ENCODE measurements at places on chromosomes 6 and 20.

GRCh38 chr6:38322138-38322537 lies 317.6 kb downstream of the BTBD9 start:
- DNase-seq = no peak

DNA sequence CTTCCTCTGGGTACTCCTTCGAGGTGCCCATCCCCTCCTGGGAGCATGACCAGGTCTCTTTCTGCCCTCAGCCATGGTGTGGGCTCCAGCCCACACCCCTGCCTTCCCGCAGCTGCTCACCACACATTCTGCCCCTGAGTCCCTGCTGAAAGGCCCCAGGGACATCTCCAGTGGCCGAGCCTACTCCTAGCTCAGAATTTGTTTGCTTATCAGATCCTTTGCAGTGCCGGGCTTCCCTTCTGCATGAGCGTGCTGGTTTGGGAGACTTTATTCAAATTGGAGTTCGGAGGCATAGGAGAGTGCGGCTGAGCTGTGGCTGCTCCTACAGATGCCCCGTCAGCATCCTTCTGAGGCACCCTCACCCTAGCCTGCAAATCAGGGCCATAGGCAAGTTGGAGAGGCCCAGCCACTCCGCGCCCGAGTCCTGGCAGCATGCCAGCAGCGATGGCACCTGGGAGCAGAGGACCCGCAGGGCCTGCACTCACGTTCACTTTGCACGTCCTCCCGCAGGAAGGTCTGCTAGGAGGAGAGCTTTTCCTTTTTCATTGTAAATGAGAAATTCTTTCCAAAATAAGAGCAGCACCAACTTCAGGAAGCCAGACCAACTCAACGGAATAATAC lies 327.3 kb downstream of the QKI start:
- DNase-seq = no peak

DNA sequence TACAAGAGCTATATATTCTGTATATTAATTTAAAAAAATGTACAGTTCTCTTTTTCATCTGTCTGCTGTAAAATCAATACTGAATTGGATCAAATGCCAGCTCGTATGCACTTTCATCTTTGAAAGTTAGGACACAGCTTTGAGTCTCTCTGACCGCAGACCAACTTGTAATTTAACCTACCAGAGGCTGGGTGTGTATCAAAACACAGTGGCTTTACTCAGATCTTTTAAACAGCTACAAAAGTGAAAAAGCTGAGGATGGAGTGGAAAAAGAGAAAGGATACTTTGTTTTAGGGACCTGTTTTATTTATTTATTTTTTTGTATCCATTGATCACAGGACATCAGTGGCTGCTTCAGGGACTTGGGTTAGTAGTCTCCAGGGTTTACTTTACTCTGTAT lies 44.1 kb downstream of the KIAA0408 start:
- no peak for DNase-seq

DNA sequence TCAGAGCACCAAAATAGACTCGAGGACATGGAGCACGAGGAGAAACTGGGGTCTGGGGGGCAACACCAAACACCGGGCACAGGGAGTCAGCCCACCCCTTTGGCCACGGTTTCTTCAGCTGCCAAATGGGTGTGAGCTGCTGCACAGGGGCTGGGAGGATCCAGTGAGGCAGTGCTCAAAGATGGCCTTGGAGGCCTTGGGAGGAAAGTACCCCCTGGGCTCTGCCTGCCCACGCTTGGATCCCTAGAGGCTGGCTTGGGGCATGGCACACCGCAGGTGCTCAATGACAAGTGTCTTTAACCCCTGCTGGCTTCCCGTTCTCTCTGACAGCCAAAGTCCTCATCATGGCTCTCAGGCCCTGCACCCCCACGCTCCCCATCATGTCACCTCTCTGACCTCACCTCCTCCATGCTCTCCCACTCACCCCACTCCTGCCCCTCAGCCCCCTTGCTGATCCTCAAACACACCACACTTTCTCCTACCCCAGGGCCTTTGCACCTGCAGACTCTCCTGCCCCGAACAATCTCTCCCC lies 190.3 kb downstream of the ANKRD60 start:
- DNase-seq = no peak

- DNase-seq = no peak
These were observed 146.5 kb downstream of the TBC1D32 start for GRCh38 chr6:121187833-121188200.

DNA sequence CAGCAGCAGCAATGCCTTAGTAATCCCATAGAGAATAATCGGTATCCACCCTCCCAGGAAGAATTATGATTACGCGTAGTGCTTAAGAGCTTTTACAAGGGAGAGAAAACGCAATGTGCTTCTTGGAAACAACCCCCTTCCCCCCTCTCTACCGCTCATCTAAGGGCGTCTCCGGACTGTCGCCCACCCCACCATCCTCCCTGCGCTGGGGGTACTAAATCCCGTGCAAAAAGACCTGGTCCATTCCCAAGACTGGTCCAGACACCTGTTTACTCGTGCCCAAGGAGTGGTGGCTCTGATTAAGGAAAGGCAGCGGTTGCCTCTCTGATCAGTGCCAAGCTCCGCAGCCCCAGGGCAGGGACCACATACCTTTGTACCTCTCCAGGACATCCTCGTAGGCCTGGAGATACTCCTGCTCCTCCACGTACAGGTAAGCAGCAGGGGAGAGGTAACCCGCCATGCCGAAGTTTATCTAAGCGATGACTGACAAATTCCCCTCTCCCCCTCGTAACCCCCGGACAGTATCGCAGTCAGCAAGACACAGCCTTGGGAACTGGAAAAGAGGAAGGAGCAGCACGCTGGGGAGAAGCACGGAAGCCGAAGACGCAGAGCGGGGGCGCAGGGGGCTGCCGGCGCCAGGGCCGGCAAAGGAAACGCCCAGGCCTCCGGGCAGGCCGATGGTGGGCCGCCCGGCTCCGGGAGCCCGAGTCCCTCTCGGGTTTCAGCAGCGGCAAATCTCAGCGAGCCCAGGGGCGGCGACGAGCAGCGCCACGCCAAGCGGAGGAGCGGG lies 112.0 kb upstream of the BEND6 start:
- DNase-seq = no peak

DNA sequence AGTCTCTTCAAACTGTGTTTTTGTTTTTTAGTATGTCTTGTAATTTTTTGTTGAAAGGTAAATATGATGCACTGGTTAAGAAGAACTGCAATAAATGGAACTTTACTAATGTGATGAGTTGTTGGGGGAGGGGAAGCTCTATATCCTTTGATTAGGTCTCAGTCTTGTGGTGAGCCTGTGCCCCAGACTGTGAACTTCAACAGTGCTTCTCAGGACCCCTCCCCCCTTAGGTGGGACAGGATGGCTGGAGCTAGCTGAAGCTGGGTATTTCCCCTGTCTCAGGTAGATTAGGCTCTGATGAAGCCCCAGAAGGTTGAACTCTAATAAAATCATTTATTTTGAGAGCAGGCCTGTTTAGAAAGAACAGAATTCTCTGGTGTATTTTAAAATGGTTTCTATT lies 31.4 kb upstream of the TASP1 start:
- no peak for DNase-seq

GRCh38 chr6:38988736-38989449 lies 59.7 kb upstream of the GLP1R start:
- no peak for DNase-seq

- DNase-seq = no peak
These were observed 920.4 kb upstream of the GJE1 start for GRCh38 chr6:141212296-141212695.

DNA sequence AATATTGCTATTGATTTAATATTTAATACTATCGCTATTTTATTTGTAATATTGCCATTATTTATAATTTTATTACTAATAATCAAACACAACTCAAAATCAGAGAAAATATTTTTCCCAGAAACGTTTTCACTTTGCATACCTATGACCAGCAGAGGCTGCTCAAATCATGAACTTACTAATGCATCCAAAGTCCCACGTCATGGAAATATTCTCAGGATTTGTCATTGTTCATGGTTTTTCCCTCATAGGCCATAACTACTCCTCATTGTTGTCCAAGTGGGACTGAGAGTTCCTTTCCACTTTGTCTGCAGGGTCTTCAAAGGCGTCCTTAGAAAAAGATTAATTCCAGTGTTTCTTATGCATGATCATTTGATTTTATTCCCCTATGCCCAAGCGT lies 344.8 kb downstream of the THBS2 start:
- no peak for DNase-seq

DNA sequence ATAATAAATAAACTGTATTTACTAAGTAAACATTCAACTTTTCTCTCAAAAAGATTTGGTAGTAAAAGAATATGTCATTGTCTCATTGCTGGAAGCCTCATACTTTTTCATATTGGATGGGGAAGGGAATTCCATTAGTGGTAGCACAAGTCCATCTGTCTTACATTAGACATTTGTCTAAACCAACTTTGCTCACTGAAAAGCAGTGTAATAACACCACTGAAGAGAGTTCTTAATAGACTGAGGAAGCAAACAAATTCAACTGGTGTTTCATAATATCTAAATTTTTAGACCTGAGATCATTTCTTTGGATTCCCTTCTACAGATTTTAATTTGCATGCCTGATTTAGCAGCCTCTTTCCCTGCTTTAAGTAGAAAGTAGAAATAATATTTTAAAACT lies 62.7 kb downstream of the PLCB1 start:
- no peak for DNase-seq

DNA sequence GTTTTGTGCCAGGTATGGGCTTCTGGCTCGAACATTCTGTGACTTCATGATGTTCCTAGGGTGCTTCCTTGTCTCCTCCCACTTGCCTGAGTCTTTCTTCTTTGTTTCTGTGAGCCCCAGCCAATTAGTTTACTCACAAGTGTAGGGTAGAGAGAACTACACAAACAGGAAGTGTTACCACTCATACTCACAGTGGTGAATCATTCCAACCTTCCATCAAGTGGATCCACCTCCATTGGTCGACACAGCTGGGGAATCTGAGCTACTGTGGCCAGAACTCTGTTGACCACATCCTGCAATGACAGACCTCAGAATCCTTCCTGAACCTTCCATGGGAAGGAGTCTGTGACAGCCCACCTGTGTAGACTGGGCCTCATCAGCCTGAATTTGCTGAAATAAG lies 76.8 kb downstream of the UNC5CL start:
- no peak for DNase-seq

GRCh38 chr6:122871079-122871478 lies 82.0 kb downstream of the SMPDL3A start:
- DNase-seq = no peak

DNA sequence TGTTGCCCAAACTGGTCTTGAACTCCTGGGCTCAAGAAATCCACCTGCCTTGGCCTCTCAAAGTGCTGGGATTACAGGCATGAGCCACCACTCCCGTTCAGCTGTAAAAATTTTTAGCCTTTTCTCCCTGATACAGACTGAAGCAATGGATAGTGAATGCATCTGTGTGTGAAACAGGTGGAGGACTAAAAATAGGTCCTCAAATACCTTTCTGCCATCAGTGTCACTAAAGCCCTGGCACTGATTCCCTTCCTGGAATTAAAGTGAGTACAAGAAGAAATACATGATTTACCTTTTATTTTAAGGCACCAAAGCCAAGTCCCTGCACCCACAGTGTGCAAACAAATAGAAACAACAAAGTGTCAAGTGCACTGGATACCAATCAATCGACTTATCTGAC lies 25.1 kb downstream of the TULP4 start:
- no peak for DNase-seq

DNA sequence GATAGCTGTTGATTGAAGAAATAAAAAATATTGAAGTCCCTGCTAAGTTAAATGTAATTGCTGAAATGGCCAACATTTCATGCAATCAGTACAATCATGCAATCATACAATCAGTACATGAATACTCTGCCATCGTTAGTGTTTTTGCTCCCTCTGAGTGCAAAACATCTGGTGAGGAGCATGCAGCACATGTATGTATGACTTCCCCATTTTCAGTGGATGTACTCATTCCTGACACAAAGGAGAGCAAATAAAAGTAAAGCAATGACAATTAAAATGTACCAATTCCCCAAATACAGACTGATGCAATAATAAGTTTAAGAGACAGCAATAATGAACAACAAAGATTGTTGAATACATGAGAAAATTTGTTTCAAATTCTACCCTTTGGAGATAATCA lies 140.7 kb downstream of the PLCB1 start:
- no peak for DNase-seq

- DNase-seq = no peak
These were observed 198.1 kb downstream of the DLL1 start for GRCh38 chr6:170092826-170093225.
